ENCODE measurements at places on chromosomes 1 and 21.

GRCh38 chr1:17558954-17559614 is 19.6 kb downstream of the ARHGEF10L start:
- DNase-seq = no peak

GRCh38 chr1:1426496-1427105 is 5.5 kb upstream of the ANKRD65 start:
- DNase-seq = no peak

DNA sequence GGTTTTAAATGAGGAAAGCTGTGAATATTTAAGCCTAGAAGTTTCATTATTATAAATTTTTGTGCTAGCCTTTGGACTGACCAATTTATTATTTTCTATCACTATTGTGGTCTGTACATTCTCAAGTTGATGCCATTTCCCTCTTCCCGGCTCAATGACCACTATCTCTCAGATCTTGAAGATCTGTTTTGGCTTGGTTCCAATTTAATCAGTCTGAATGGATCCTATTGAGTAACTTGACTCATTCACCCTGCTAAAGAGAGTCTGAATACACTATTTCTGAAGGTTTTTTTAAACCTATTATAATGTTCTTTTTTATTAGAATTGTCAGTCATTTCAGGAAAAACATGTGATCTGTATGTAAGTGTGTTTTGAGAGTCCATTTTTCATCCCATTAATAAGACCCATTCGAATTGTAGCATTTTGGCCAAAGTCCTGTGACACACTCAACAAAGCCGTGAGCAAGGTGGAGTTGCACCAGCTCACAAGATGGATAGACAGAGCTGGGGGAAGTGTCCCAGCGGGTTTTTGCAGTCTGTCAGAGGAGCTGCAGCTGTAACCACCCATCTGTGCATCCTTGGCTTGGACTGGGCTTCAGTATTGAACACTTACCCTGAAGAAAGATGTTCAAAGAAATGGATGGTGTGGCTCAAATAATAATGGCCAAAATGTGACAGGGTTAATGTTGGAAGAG is 145.6 kb downstream of the NFIA start:
- DNase-seq = no peak

DNA sequence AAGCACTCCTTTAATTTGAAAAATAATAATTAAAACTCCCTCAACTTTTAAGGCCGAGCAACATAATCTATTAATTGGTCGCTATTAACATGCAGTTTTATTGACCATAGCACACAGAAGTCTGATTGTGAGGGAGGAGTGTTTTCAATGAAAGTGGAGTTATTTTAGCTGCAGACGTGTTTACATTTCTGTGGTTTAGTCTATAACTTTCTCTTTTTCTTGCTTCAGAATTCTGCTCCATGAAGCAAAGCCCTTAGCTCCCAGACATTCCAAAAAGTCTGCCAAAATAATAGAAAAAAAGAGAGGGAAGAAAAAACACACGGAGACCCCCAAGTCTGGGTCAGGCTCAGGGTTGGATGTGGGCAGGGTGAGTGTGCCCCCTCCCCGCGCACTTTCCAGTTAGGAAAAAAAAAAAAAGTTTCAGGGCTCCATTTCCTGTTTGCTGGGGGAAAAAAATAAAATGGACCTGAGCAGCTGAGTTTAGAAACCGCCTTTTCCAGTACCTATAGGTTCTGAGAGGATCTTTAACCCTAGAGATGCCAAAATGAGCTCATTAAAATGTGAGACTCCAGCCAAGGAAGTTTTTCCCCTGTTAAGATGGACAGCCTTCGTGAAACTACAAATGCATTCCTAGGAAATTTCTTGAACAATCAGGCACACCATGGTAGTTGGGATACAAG is 143.7 kb upstream of the ETS2 start:
- no peak for DNase-seq

GRCh38 chr1:14836426-14837140 is 238.1 kb downstream of the KAZN start:
- no peak for DNase-seq

DNA sequence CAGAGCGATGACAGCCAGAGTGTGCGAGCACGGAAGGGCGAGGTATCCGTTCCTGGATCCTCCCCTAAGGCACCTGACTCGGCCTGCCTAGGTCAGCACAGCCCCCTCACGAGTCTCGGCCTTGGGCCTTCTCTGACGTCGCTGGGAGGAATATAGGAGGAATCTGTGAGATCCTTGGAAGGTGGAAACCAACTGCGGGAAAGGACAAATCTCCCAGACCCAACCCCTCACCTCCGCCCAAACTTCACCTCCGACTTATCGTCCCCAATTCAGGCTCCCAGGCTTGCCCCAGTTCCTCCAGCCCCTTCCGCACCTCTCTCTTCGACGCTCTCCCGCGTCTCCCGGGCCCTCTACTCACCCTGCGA is 494 bp downstream of the APH1A start:
- no peak for DNase-seq

DNA sequence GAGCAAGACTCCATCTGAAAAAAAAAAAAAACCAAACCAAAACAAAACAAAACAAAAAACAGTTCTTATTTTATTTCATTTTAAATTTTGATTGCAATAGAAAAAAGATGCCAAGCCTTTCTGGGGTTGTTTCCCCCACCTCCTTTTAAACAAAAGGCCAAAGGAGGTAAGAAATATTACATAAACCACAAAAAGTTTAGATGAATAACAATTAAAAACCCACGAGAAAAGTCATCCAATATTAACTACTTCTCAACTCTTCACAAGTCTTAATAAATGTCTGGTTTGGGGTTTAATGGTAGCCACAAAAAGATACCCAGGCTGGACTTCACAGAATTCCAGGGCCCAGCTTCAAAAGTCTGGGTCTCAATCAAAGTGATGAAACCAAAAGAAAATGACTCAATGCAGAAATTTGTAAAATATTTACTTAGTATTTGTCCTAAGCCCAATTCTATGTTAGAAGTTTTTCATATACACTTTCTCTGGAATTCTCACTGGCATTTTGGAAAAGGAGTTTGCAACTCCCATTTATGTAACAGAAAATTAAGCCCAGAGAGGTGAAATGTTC is 47.0 kb upstream of the SDC3 start:
- DNase-seq = no peak

GRCh38 chr1:27915082-27915575 is 19.7 kb upstream of the SMPDL3B start:
- no peak for DNase-seq
